ENCODE measurements at places on chromosomes 13 and 19.
A peak's percentile ranks its signal among the peaks of the same experiment; 100 is the strongest.

- H3K4me1 ChIP-seq = no peaks in the 10 kb centered on the region
- H3K27me3 ChIP-seq = peaks cover 24% of the 10 kb centered on the region
- no peak overlapping the region for H3K4me3 ChIP-seq
- H3K36me3 ChIP-seq = no peaks in the 10 kb centered on the region
- DNase-seq = no peak
- no peak overlapping the region for H3K27ac ChIP-seq
These were observed 52.8 kb downstream of the SLC6A16 start for GRCh38 chr19:49272204-49272603.

- H3K27me3 ChIP-seq = no peaks in the 10 kb centered on the region
- DNase-seq = no peak
- no peak overlapping the region for H3K4me3 ChIP-seq
- no peak overlapping the region for H3K27ac ChIP-seq
These were observed 763.1 kb upstream of the SLITRK1 start for GRCh38 chr13:84645196-84646012.

DNA sequence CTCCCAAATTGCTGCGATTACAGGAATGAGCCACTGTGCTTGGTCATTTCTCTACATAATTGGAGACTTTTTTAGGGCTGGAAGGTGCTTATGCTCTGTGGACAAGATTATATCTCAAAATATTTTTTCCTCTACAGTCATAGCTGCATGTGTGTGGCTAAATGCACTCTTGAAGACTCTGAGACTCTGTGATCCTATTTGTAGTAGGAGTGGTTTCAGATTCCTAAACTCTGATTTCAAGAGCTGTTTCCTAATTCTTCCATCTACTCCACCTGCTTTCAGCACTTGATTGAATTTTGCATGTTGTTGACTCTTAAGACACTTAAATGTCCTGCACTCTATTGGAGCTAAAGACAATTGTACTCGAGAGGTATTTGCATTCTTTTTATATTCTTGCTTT lies 78.0 kb downstream of the KLF5 start:
- no peak overlapping the region for H3K4me3 ChIP-seq
- peaks cover 3% of the 10 kb centered on the region for H3K36me3 ChIP-seq
- DNase-seq = no peak

DNA sequence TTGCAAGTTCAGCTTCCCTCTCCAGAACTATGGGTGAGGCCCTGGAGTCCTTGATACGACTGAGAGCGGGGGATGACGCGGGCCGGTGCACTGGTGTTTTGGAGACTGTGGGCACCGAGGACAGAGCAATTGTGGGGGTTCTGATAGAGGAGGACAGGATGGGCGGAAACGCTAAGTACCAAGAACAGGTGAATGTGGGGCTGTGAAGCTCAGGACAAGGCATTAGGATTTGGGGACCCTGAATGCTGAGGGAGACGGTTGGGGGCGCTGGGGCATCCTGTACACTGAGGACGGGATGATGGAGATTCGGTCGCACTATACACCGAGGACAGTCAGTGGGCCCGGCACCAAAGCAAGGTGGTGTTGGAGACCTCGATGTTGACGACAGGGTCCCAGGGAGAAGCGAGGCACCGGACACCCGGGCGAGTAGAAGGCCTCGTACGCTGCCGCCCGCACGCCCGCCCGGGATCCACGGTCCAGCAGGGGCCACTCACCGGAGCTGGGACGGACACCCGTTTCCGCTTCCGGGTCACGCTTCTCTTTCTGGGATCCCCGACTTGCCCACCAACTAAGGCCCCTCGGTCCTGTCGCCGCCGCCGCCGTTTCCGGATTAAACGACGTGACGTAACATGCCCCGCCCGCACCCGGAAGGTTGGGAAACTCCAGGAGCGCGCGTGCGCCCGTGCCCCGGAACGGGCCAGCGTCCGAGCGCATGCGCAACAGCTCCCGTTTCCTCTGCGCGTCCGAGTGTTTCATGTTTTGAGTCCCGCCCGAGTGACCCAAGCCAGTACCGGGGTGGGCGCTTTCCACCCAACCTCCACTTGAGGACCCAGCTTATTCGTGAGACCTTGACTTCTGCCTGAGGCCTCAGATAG lies at the start of gene CHMP2A:
CHMP2A (minus strand) TSS at position 612 of the 875 bp plus-strand sequence. CDS start 893 bp downstream, outside the sequence.
- peak within 1 kb of the TSS; percentile 92 for H3K4me3 ChIP-seq
- peak; percentile 96 for DNase-seq
- H3K27me3 ChIP-seq = no peaks in the 10 kb centered on the region
- peak within 1 kb of the TSS; percentile 96 for H3K27ac ChIP-seq
- H3K36me3 ChIP-seq = peaks cover 14% of the 10 kb centered on the region

DNA sequence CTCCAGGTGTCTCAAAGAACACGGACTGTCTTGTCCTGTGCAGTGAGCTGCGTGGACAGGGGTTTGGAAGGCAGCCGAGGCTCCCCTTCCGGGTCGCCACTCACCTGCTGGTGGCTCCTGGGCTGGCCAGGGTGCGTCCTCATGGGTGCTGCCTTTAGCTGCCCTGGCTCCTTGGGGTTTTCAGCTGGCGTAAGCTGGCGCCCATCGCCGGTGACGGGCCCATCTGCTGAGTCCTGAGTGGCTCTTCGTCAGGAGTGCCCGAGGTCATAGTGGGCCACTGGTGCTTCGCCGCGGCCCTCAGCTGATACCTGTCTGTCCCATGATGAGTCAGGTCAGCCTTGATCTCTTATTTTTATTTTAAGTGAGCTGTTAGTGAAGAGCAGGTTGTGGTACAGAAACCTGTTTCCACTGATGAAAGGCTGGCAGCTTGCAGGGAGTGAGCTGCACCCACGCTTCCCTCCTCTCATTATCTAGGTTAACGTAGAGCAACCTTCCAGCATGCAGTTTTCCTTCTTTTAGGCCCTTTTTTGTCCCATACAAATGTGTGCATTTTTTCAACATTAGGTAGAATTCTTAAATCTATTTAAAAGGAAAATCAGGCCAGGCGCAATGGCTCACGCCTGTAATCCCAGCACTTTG lies 18.4 kb downstream of the EPN1 start:
- no peak overlapping the region for H3K27ac ChIP-seq
- no peak overlapping the region for H3K4me3 ChIP-seq
- H3K27me3 ChIP-seq = no peaks in the 10 kb centered on the region
- H3K4me1 ChIP-seq = no peaks in the 10 kb centered on the region
- peaks cover 9% of the 10 kb centered on the region for H3K36me3 ChIP-seq

DNA sequence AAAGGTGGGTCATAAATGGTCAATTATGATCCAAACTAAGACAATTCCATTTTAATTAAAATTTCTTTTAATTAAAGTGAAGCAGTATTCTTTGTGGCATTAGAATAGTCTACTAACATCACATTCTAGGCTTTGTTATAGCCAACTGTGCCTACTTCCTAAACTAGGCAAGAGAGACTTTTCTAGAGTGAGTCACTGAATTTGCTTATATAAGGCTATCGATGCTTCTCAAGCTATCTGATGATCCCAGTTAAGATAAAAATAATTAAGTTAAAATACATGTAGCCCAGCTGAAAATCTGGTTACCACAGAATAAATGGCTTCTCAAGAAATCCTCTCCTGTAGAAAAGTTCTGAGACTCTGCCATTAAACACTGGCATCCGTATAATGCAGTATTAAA lies 12.5 kb downstream of the ANKRD10 start:
- no peak for DNase-seq
- H3K4me3 ChIP-seq = no peak overlapping the region
- no peak overlapping the region for H3K27ac ChIP-seq
- H3K27me3 ChIP-seq = no peaks in the 10 kb centered on the region

GRCh38 chr13:113105032-113105920 lies at the start of gene F7:
Gene F7 (plus strand): TSS chr13:113105791. CDS start chr13:113105842, 51 bp downstream.
- H3K27me3 ChIP-seq = peaks cover 4% of the 10 kb centered on the region
- H3K27ac ChIP-seq = peak within 1 kb of the TSS; percentile 71
- H3K36me3 ChIP-seq = peaks cover 2% of the 10 kb centered on the region

- DNase-seq = no peak
- peaks cover 5% of the 10 kb centered on the region for H3K4me1 ChIP-seq
- peak overlapping the region; percentile 89 for H3K4me3 ChIP-seq
These were observed 752 bp downstream of the PDCD5 start for GRCh38 chr19:32581705-32582179.

DNA sequence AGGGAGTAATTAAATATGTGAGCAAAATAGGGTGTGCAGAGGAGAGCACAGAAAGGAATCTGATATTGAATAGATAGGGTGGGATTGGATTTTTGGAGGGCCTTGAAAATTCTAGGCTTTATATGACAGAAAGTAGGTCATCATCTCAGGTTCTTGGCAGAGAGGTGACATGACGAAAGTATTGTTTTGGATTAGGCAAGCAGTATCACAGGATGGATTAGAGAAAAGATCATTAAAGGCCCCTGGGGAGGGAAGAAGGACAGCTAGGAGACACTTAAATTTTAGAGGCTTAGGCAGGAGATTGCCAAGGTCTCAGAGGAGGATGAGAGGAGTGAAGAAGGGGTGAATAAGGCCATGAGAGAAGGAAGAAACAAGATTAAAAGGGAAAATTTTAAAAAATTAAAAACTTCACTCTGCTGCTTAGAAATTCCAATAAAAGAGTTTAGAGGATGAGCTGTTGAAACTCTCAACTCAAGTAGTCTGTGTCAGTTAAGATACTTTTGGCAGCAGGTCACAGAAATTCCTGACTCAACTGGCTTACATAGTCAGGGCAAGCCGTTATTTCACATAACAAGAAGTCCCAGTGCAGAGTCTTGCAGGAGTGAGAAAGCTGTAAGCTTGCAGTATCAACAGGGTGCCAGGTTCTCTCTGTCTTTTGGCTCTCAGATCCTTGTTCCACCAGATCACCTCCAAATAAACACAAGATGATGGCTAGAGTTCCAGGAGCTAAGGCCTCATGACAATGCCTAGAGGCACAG lies 8.8 kb downstream of the GPC6 start:
- no peak for DNase-seq
- H3K27me3 ChIP-seq = no peaks in the 10 kb centered on the region
- H3K4me3 ChIP-seq = no peak overlapping the region

DNA sequence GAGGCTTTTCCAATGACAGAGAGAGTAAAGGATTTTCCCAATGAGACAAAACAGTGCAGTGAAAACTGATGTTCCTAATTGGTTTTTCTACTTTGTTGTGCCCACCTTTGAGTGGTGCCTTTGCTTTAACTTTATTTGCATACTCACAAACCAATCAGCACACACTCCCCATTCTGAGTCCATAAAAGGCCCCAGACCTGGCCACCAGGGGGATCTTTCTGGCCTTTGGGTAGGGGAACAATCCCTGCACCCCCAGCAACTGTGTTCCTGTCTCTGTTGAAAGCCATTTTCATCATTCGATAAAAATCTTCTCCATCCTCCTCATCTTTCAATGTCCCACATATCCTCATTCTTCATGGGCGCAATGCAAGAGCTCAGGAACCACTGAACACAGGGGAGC lies 252.8 kb downstream of the B3GLCT start:
- no peak overlapping the region for H3K27ac ChIP-seq
- no peaks in the 10 kb centered on the region for H3K27me3 ChIP-seq
- peaks cover 6% of the 10 kb centered on the region for H3K4me1 ChIP-seq
- H3K36me3 ChIP-seq = no peaks in the 10 kb centered on the region

GRCh38 chr13:80740071-80740470 lies 399.1 kb upstream of the SPRY2 start:
- peaks cover 1% of the 10 kb centered on the region for H3K36me3 ChIP-seq
- H3K4me3 ChIP-seq = no peak overlapping the region
- no peaks in the 10 kb centered on the region for H3K4me1 ChIP-seq
- H3K27ac ChIP-seq = no peak overlapping the region

- peaks cover 7% of the 10 kb centered on the region for H3K4me1 ChIP-seq
- H3K27ac ChIP-seq = no peak overlapping the region
- no peaks in the 10 kb centered on the region for H3K27me3 ChIP-seq
- no peak overlapping the region for H3K4me3 ChIP-seq
- no peaks in the 10 kb centered on the region for H3K36me3 ChIP-seq
These were observed 172.3 kb upstream of the TSC22D1 start for GRCh38 chr13:44748439-44748838.

GRCh38 chr13:102584434-102584833 lies 12.4 kb upstream of the TPP2 start:
- no peak overlapping the region for H3K4me3 ChIP-seq
- H3K27ac ChIP-seq = no peak overlapping the region
- peaks cover 28% of the 10 kb centered on the region for H3K27me3 ChIP-seq
- H3K4me1 ChIP-seq = no peaks in the 10 kb centered on the region

Measured in progenitor cell of endocrine pancreas (in vitro differentiated cells).